Left cardiac atrium (tissue), 4 donors: ENCODE measurements at places on chromosomes 4 and X.

- DNase-seq = no peak
Observed at GRCh38 chr4:171308661-171309060, 504.5 kb upstream of the GALNTL6 start.

DNA sequence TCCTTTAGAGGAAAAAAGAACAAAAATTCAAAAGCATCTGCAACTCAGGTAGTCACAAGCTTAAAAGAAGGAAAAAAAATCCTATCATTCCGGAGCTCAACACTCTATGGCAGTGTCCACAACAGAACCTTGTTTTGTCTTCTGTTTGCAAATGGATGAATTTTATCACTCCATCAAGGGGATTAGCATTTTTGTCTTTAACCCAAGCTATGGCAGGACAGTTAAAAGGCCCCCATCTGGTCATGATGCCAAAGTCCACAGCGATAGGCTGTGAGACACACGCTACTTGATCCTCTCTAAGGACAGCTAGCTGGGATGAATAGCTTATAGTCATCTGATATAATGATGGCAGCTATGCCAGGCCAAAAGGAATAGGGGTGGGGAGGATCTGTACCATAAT is 16.6 kb downstream of the AMER1 start:
- DNase-seq = no peak

- no peak for DNase-seq
Observed at GRCh38 chr4:48620831-48621230, 130.8 kb downstream of the ZAR1 start.

GRCh38 chr4:138639018-138639741 is 376.4 kb upstream of the NOCT start:
- no peak for DNase-seq

- DNase-seq = no peak
Observed at GRCh38 chr4:14783011-14783877, 219.0 kb upstream of the CPEB2 start.

GRCh38 chr4:168408620-168409019 is 71.7 kb downstream of the DDX60L start:
- DNase-seq = peak; percentile 59

- no peak for DNase-seq
Observed at GRCh38 chr4:119231491-119231890, 19.0 kb downstream of the USP53 start.

DNA sequence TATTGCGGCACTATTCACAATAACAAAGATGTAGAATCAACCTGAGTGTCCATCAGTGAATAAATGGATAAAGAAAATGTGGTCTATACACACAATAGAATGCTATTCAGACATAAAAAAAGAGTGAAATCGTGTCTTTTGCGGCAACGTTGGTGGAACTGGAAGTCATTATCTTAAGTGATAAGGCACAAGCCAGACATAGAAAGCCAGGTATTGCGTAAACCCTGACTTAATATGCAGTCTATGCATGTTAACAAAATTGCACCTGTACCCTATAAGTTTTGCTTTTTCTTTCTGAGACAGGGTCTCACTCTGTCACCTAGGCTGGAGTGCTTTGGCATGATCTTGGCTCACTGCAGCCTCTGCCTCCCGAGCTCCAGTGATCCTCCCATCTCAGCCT is 28.6 kb downstream of the KIAA0232 start:
- no peak for DNase-seq

- no peak for DNase-seq
Observed at GRCh38 chr4:185755451-185755850, 56.5 kb downstream of the SORBS2 start.

- DNase-seq = no peak
Observed at GRCh38 chr4:87150498-87151261, 69.7 kb downstream of the KLHL8 start.

- DNase-seq = no peak
Observed at GRCh38 chr4:167023364-167023925, 210.8 kb downstream of the SPOCK3 start.

DNA sequence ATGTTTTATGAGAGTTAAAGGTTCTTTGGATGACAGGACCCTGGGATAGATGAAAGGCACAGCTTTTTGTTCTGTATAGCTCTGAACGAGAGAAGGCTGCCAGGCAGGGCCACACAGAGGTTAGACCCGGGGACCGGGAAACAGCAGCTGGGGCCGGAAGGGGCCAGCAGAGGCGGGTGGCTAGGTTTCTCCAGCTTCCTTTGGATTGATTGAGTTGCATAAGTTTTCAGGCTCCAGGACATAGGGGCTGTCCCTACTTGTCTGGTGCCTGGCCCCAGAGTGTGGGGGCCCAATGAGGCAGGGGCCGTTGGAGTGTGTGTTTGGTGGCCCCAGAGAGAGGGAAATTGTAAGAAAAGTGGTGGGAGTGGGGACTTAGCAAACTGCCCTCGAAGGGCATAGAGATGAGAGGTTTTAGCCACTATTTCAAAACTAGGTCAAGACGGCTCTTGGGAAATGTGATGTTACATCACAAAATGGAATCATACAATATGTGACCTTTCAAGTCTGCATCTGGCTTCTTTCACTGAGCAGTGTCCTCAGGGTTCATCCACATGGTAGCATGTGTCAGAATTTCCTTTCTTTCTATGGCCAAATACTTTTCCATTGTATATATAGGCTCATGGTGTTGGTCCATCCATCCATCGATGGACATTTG is 3.7 kb downstream of the ZFP92 start:
- DNase-seq = no peak

GRCh38 chr4:178198691-178199090 is 756.5 kb upstream of the AGA start:
- DNase-seq = no peak

GRCh38 chr4:173469622-173470021 is 60.4 kb downstream of the HAND2 start:
- no peak for DNase-seq

DNA sequence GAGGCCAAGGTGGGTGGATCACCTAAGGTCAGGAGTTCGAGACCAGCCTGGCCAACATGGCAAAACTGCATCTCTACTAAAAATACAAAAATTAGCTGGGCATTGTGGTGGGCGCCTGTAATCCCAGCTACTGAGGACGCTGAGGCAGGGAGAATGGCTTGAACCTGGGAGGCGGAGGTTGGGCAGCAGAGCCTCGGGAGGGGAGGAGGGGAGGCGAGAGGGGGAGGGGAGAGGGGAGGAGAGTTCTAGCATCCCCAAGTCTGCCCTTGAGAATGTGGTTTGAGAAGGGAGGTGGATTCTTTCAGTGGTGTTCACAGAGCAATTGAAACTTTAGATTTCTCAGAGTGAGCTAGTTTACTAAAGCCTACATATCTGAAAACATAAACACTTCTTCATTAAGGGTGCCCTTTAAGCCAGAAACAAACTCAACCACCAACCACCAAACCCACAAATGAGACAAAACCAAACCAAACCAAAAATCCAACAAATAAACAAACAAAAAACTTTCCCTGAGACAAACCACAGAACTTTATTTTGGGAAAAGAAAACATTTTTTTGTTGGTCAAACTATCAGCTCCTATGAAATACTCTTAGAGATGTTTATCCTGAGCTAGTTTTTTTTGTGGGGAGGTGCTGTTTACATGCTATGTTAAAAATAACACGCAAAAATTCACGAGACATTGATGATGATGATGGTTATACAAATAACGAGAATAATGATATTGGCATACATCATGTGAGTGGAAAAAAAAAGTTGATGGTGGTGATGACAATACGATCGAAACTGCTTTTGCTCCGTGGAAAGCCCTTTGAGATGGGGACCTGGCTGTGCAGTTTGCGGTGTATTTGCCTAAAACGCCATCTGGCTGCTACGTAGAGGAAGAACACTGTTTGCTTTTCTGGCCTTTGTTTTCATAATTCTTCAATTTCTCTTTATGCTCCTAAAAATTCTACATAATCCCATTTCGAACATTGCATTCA is 98.2 kb upstream of the PRKX start:
- no peak for DNase-seq

DNA sequence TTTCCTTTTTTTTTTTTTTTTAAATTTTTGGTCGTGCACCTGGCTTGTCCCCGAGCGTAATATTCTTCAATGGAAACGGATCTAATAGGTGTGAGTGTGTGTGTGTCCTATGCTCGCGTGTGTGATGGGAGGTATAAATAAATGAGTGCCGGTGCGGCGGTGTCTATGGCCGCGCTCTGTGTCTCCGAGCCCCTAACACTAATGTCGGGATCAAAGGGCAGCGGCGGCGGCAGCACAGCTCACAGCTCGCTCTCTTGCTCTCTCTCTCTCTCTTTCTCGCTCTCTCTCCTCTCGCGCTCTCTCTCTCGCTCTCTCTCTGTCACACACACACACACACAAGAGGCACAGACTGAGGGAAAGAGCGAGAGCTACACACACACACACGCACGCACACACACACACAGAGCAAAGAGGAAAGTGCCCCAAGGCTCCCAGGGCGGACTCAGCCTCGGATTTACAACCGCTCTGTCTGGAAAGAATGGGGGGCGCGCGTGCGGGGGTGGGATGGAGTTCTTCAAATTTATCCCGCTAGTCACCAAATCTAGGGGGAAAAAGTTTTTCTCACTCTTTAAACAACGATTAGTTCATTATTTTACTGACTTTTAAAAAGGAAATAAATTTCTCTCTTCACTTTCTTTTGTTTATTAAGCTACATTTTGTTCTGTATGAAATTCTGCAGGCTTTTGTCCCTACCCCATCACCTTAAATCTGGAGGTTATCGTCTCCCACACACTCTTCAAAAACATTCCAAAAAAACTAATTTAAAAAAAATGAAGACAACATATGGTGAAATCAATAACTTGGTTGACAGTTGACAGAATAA is at the start of gene ZNF827:
TSS of gene ZNF827 (minus strand) at position 206 of the 823 bp plus-strand sequence. CDS start 416 bp downstream, outside the sequence.
- DNase-seq = peak; percentile 63

GRCh38 chr4:4595252-4595651 is 53.4 kb upstream of the STX18 start:
- no peak for DNase-seq

DNA sequence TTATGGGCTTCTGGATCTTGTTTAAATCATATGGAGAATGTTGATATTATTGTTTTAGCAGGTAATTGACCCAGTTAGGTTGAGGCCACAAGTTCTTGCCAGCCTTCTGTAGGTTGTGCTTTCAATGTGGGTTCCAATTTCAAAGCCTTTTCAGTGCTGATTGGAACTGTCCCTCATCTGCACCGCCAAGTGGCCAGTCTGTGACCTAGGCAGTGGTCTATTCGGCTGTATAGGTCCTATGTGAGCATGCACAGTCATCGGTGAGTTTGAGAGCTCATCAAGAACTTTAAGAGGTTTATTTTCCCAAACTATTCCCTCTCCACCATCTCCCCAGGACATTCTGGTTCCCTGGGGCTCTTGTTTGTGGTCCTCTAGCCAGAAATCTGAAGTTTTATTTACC is 35.7 kb downstream of the DDX53 start:
- DNase-seq = no peak

DNA sequence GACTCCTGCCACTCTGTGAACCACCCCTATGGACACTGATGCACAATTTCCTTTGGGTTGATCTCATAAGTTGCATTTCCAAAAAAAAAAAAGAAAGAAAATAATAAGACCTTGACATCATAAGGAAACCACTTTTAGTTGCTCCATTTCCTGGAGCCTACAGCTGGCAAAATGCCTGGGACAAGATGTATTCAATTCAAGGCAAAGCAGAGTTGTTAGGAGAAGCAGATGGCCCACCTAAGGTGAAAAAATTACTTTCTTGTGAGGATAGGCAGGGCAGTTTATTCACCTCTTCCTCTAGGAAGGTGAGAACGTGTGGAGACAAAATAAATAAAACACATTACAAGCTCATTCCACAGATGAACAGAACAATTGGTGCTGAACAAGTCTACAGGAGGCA is 14.1 kb upstream of the SCRG1 start:
- DNase-seq = no peak

DNA sequence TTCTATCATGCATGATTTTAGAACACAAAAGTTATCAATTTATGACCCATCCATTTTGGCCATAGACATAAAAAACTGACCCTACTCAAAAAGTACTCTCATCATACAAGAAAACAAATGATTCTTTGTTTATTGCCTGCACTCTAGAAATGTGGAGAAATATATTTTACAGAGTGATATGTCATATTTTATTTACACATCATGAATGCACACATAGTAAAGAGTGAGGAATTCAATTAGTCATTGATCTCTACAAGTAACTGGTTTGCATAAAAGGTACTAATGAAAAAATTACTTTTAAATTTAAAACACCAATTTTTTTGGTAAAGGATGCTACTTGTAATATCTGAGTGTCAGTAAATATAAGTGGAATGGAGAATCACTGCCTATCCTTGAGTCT is 242.5 kb upstream of the FAT4 start:
- no peak for DNase-seq

DNA sequence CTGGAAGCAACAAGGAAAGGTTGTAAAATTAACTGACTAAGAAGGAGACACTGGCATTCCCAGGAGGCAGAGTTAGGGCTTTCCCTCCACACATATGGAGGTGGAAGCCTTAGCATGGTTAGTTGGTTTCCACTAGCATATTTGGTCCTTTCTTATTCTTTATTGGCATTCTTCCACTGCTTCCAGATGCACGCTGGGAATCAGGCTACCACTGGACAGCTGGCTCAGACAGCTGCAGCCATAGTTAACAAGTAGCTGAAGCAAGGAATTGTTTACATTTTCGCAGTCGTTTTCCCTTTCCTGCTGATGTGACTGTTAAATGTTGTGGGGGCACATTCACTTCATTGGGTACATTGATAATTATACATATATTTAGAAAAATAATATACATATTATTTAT is 169.2 kb downstream of the GRIA2 start:
- DNase-seq = no peak

DNA sequence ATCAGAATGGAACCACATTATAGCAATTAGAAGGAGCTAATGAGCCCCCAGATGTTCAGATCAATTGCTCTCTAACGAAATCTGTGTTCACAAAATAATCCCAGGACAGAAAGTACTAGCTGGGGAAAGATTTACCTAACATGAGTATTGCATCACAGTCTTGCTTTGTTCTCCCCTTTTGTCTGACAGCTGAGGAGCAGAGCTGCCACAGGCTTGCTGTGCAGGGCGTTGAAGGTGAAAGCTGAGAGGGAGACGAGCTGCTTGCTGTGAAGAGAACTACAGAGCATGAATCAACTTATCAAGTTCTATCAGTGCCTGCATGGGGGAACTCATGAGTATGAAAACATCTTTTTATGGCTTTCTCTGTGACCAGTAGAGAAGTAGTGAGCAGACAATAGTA is 441.2 kb downstream of the CENPC start:
- no peak for DNase-seq

DNA sequence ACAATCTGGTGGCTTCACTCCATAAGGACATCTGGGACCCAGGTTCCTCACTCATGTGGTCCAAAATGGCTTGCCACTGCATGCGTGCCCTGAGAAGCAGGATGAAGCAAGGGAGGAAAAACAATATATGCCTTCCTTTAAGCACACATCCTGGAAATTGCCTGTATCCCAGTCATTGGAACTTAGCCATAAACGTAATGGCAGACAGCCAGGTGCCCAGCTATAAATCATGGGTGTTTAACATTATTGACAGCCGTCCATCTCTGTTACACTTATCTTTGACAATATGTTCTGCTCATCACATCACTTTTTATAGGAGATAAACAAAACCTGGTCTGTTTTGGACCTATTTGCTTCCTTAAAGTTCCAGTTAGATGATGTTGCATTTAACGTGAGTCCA is 181.0 kb downstream of the AASDH start:
- no peak for DNase-seq

- DNase-seq = no peak
Observed at GRCh38 chr4:76540486-76540885, 105.5 kb downstream of the SHROOM3 start.
